ENCODE measurements at places on chromosomes 3 and 15.

GRCh38 chr3:4670352-4670751 is 177.2 kb downstream of the ITPR1 start:
- DNase-seq, result no peak

- DNase-seq, result no peak
Observed at GRCh38 chr3:118936811-118937210, 97.8 kb downstream of the IGSF11 start.

GRCh38 chr15:58309963-58310928 is 121.5 kb upstream of the LIPC start:
- DNase-seq, result peak; percentile 21

DNA sequence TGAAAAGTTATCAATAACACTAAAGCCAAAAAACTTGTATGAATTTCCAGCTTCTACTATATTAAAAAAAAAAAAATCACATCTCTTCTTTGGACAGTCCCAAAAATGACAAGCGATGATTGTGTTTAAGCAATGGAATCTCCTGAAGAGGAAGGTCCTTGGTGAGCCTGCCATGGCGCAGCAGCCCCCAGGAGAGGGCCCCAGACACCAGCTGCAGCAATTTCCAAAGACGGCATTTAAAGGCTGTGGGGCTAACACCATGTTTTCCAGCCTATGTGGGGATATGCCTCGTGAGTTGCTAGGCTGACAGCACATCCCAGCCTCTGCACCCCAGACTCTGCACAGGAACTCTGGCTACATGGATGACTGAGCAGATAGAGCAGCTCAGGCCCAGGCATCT is 14.7 kb downstream of the SKIC8 start:
- no peak for DNase-seq

GRCh38 chr3:194468086-194468485 is 18.7 kb downstream of the ATP13A3 start:
- DNase-seq, result no peak

GRCh38 chr3:168061332-168061996 is 34.3 kb downstream of the GOLIM4 start:
- DNase-seq, result no peak

DNA sequence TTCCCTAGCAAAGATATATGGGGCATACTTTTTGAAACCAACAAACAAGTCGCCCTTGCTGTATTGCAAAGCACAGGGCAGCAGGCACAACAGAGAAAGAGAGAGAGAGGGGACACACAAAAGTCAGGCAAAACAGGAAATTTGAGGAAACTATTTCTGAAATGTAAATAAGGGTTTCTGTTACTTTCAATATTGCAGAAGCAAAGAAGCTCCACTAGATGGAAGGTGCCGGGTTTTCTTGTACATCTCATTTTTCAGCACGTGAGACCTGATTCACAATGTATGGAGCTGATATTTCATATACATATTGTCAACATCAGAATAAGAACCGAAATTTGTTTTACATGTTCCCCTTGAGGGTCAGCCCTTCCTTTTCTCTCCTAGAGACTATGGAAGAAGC is 127.4 kb downstream of the FOXP1 start:
- no peak for DNase-seq

GRCh38 chr3:56055546-56055945 is 412.7 kb downstream of the ERC2 start:
- DNase-seq, result no peak

DNA sequence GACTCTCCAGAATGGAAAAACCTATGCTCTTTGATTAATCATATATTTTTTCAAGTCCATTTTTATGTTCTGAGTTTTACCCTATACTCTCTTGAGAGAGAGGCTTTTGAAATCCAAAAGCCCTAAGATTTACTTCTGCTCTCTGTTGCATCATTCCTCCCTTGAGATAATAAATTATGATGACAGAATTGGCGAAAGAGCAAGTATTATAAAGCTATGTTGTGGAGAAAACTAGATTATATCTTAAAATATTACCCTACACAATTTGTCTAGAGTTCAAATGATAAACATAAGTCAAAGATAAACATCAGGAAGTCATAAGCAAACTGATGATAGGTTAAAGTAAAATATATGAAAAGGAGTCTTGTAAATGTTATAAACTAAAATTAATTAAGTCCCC is 293.4 kb upstream of the MME start:
- no peak for DNase-seq

DNA sequence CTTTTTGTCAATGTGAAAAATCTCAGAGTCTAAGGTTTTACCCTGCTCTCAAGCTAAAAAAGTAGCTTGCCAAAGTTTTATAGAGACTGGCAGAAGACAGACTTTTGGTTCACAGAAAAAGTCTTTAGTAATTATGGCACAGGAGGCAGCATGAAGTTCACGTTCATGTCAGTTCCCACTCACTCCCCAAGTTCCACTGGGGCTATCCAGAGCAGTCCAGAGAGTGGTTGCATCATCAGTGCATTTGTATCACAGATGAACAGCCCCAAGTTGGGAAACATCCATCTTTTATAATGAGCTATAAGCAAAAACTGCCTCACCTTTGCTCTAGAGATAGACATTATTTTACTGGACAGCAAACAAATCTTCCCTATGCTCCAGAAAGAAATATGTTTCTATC is 454.1 kb upstream of the AGTR1 start:
- DNase-seq, result no peak

DNA sequence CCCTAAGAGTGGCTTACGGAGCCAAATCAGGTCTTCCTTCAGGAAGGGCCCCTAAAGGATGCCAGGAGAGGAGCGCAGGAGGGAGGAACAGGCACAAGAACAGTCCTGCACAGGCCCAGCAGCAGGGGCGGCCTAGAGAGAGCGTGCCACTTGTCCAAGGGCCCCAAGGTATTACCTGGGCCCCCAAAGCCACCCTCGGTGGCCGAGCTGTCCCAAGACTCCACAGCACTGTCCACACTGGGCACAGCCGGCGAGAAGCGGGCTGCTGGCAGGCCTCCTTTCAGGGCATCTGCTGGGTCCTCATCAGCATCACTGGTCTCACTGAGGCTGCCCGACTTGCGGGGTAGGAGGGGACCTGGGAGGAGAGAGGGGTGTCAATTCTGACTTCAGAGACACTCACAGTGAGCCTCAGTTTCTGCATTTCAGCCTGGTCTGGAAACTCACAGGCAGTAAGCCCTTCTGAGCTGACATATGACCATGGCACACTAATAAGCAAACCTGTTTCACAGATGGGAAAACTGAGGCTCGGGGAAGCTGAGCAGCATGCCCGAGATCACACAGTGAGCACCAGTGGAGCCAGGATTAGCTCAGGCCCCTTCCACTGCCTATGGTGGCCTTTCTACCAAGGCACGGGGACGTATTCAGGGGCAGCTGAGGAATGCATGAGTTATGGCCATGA is 33.4 kb downstream of the GRIP2 start:
- DNase-seq, result no peak

DNA sequence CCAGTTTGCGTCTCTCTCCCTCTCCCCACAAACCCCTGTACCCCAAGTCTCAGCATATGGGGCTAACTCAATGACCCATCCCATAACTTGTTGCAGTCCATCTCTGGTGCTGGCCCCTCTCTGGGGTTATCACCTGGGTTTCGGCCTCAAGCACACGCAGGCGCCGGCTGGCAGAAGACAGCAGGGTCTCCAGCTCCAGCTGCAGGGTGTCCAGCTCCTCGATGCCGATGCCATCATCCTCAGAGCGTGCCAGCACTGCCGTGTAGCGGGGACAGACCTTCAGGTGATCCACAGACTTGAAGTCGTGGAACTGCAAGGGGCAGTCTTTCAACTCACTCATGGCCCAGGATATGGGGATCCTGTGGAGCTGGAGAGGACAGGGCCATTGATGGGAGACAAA is 1.1 kb downstream of the TADA3 start:
- no peak for DNase-seq

- DNase-seq, result no peak
Observed at GRCh38 chr3:168405288-168405687, 309.6 kb upstream of the GOLIM4 start.

- DNase-seq, result no peak
Observed at GRCh38 chr15:92306663-92307062, 87.0 kb upstream of the ST8SIA2 start.

DNA sequence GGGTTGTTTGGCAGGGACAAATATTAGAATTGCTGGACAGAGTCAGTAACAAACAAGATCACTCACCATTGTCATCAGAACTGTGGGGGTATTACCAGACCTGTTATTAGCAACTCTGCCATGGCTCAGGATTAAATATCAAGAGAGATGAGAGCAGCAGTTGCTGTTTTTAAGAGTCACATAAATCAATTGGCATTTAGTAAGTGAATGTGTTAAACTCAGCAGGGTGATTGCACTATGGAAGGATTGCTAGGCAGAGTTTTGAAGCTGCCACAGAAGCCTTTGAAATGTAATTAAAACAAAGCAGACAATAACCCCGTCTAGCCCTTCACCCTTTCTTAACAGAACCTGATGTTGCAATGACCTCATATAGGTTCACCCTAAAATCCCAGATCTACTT is 238.8 kb downstream of the GAP43 start:
- no peak for DNase-seq

DNA sequence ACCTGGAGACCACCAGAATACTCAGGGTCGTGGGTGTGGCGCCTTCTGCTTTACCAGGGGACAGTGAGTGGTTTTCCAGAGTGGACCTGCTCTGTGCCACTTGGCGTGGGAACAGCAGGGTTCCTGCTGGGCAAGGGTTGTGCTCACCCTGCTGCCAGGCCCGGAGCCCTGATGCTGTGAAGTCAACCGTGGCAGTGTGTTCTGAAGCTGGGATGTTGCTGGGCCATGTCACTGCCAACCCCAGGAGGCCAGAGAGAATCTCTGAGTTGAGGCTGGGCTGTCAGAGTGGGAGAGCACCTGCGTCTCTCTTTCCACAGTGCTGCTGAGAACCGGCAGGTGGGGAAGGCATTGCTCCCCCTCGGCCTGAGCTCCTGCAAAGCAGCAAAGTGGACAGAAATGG is 48.7 kb downstream of the FBLN2 start:
- DNase-seq, result no peak

- DNase-seq, result no peak
Observed at GRCh38 chr3:50475348-50475747, 28.1 kb downstream of the CACNA2D2 start.

DNA sequence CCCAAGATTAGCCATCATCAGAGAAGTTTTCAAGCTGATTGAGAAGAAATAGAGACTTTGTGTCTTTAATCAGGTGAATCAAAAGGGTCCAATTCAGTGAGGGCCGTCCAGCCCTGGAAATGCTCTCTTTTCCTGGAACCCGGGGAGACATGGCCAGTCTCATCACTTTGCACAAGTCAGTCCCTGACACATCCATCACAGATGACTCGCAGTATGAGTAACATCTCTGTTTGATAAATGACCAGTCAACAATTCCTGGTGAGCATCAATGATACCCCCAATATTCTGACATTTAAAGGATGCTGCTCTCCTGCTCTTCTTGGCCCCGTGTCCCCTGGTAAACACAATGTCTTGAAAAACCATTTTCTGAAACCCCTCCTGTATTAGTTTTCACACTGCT is 26.7 kb downstream of the C3orf20 start:
- no peak for DNase-seq

GRCh38 chr3:50396502-50396901 is 37.2 kb upstream of the TMEM115 start:
- no peak for DNase-seq

DNA sequence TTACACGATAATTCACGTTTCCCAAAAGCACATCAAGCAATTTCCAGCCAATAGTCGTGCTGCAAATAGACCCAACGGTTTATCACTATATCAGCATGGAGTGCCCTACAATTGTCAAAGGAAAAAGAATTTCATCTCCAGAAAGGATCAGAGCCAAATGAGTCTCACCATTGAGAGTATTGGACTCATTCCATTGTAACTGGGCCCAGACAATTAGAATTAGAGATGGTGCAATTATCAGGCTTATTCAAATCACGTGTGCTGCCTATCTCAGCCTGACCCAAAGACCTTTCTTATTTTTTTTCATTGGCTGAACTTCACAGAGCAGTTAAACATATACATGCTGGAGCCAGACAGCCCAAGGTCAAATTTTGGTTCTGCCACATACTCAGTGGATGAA is 87.0 kb upstream of the LRTM1 start:
- DNase-seq, result no peak

DNA sequence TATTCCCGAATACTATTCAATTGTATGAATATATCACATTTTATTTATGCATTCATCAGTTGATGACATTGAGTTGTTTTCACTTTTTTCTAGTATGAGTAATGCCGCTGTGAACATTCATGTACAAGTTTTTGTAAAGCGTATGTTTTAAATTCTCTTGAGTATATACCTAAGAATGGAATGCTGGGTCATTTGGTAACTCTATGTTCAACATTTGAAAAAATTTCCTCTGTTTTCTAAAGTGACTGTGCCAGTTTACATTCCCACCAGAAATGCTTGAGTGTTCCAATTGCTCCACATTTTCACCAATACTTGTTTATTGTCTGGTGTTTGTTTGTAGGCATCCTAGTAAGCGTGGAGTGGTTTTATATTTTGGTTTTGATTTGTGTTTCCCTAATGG is 144.5 kb downstream of the EPHA6 start:
- DNase-seq, result no peak

GRCh38 chr3:147864754-147865354 is 455.7 kb downstream of the ZIC1 start:
- no peak for DNase-seq

- no peak for DNase-seq
Observed at GRCh38 chr3:189013224-189013888, 158.4 kb upstream of the TPRG1 start.

DNA sequence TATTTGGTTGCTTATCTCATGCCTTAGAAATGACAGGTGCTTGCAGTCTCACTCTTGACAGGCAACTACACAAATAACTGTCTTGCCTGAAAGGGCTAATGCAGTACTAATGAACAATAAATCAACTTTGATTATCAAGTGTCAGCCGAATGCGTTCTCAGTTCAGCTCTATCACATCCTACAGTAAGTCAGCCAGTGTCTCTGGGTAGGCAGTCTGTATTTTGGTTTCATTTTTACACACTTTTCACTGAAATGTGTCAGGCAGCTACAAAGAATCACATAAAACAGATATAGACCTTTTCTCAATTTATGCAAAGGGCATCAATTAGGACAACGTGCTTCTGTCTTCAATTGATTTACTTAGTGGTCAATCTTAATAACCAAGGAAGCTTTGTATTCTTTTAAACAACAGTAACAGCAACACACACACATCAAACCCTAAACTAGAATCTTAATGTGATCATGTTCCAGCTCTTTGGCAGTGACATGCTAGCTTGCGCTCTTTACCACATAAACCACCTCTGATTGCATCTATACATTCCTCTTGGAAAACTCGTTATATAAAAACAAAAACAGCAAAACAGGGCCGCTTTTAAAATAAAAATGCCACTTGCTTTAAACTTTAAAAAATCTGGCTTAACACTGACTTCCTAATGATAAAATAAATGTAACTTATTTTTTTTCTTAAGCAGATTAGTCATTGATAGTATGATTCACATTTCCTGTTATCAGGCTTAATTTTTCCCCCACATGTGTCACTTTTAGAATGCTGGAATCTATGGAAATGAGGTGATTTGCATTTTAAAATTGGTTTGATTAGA is 520.4 kb downstream of the FOXP1 start:
- DNase-seq, result no peak

DNA sequence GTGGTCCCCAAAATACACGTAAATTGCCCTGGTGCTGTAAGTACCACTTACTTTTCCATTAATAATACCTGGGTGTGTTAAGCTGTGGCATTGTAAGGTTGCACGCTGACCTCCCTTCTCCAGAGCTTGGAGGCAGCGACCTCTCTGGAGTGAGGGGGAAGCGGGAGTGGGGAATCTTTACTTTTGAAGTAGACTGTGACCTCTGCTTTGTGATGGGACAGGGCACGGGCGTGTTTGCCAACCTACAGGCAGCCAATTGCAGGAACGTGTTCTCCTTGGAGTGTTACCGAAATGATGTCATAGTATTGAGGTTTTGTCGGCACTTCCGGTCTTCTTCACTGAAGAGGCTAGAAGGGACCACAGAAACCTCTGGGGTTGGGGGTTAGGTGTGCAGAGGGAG is 227.3 kb upstream of the C2CD4B start:
- DNase-seq, result no peak
